ENCODE measurements at places on chromosomes 1 and 21.
A peak's percentile ranks its signal among the peaks of the same experiment; 100 is the strongest.

GRCh38 chr1:111127923-111128643, 11.8 kb downstream of the DRAM2 start:
- DNase-seq = no peak

DNA sequence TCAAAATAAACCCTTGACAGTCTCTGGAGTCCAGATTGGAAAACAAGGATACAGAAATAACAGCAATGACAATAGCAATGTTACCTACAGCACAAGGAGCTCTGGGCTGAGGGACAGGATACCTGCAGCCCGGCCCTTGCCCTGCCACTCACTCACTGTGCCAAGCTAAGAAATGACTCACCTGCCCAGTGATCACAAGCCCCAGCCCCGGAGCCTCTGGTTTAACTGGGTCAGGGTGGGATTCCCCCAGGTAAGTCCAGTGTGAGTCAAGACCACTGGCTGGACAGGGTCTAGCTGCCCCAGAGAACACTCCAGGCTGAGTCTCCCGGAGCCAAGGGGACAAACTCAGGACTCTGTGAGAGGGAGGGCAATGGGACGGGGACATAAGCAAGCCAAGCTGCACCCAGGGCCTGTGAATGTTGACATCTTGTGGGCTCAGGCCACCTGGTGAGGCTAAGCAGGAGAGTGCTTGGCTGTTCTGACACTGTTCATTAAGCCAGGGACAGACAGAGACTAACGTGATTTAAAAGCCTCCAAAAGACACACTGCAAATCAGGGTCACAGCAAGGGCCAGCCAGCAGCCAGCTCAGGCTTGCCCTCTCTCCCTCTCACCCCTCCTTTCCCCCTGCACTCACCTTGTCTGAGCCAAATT, 64.1 kb downstream of the MIS18A start:
- peak; percentile 91 for DNase-seq

GRCh38 chr1:209319549-209319948, 264.0 kb upstream of the CAMK1G start:
- no peak for DNase-seq

DNA sequence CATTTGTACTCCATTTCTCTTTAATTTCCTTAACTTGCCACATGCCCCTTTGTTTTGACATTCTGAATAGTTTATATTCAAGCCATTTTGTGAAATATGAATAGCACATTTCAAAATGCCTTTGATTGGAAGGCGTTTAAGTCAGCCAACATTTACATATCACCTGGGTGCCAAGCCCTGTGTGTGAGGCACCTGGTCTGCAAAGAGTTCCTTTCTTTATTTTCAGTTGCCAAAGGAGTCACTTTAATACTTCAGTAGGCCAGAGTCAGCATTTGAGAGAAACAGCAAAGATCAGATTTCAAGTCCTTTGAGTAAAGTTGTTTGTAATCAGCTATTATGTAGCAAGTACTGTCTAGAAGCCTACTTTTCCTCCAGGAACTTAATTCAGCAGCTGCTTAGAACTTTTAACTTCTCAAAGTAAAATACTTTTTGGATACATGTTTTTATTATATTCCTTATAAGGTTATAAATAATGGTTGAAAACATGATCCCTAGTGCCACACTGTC, 70.8 kb downstream of the DTL start:
- no peak for DNase-seq

GRCh38 chr21:42253466-42253865, 34.5 kb downstream of the ABCG1 start:
- no peak for DNase-seq

Measured in NCI-H82 (cell line).